Kidney epithelial cell (primary cell): ENCODE measurements at places on chromosomes 12 and 14.

DNA sequence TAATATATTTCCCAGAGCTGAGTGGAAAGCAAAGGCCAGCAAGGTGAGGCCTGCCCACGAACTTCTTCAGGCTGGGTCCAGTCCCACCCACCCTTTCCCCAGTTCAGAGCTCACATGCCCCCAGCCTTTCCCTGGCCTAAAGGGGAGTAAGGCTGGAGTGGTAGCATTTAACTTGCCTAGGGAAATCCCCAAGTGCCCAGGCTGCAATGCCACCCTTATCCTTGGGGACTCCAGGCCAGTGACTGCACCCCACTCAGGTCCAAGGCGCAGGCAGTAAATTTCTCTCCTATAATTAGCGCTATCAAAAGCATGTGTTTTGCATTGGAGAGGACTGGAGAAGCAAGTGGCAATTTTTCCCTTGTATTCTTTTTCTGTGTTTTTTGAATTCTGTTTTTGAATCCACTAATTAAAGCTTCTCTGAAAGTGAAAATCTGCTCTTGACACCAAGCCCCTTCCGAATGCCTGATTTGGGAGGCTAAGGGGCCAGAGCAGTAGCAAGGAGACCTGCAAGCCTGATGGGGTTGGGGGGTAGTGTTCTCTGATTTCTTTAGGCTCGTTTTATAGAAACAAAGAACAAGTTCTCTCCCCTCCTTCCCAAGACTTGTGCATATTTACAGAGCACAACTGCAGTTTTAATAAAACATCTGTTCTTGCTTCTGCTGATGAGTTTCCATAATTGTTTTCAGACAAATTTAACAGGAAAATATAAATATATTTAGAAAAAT, 3.5 kb upstream of the HOXC6 start:
- DNase-seq, result no peak

- DNase-seq, result no peak
Measured at GRCh38 chr12:38144601-38145436, 171.8 kb upstream of the ALG10B start.

GRCh38 chr14:22213120-22213519, 375.9 kb downstream of the DAD1 start:
- DNase-seq, result no peak

DNA sequence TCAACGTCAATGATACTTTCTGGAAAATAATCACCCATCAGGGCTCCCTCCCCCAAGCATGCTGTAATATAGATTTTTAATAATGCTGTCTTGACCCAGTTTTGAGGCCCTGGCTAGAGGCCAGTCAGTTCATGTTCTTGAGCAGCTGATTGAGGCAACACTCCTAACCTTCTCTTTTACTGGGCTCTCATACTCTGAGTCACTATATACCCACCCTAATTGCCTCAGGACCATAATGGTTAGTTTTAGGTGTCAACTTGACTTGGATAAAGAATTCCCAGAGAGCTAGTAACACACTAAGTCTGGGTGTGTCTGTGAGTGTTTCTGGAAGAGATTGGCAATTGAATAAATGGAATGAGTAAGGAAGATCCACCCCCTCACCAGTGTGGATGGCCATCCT, 527.0 kb upstream of the ATP2B1 start:
- DNase-seq, result no peak

GRCh38 chr12:559906-560455, 100.2 kb downstream of the B4GALNT3 start:
- DNase-seq, result no peak

- DNase-seq, result no peak
Measured at GRCh38 chr12:68158432-68158831, 1.1 kb downstream of the IFNG start.

- DNase-seq, result no peak
Measured at GRCh38 chr12:39852346-39852745, 232.7 kb upstream of the ABCD2 start.

DNA sequence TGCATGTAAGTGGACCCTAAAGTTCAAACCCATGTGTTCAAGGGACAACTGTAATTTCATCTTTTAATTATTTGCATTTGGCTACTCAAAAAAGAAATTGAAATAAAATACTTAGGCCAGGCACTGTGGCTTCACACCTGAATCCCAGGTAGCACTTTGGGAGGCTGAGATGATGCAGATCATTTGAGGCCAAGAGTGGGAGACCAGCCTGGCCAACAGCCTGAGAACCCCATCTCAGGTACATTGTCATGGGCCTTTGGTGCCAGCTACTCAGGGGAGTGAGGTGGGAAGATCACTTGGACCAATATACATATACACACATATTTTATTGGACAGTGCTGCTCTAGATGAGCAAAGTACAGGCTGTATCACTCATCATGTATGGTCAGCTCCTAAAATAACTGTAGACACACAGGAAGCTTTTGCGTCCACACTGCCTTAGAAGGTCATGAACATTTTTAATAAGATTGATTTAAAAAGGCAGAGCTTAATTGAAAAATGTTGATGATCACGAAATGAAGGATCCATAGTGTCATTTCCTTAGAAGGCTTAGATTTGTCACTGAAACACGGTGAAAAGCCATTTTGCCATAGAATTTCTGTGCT, 2.5 kb upstream of the ZCCHC8 start:
- no peak for DNase-seq

- DNase-seq, result no peak
Measured at GRCh38 chr14:49306152-49306751, 279.9 kb downstream of the RPS29 start.

DNA sequence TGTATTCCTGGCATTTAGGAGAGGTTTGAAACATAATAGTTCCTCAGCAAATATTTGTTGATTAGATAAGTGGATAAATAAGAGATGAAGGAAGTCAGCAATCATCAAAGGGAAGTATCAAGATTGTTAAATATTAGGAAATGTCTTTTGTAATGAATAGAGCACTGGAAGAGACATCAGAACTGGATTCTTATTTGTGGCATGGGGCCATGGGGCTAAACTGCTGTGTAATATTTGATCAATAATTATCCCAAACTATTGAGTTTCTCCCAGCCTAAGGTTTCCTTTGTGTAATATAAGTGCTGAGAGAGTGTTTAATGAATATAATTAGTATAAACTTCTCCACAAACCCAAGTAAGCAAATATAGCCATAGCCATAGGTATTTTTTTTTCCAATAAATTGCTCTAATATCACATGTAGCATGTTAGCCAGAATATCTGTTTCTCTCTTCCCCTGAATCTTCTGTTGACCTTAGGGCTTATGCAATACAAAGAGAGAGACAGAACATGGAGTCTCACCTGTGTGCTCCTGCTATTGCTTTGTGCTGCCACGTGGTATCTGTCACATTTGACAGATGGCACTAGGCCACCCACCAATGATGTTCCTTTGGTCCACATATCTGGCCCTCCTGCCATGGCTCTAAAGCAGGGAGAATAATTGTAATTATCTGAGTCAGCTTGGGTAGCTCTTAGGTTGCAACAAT, 658.7 kb downstream of the SOX5 start:
- DNase-seq, result no peak
